SW 1271 (cell line): ENCODE measurements at places on chromosomes 1 and 21.

- no peak for DNase-seq
Observed at GRCh38 chr1:63758791-63759190, 15.0 kb upstream of the ROR1 start.

- no peak for DNase-seq
Observed at GRCh38 chr1:20093940-20094391, 24.0 kb downstream of the PLA2G5 start.

GRCh38 chr21:39016740-39017315 lies 166.4 kb downstream of the PSMG1 start:
- no peak for DNase-seq

DNA sequence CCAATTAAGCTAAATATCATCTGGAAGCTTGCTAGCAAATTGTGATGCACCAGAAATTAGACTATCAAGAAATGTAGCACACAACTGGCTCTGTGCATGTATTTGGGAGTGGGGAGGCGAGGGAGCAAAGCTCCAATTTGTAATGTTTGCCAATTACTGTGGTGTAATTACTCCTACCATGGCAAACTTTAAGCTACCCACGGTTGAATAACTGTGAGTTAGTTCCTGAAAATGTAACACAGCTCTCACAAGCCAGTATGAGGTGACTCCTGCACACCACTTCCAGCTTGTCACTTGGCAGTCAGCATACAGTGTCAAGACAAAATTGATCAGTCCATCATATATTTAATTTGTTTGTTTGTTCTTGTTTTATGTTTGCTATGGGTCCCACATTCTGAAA lies 141.2 kb downstream of the TM2D1 start:
- DNase-seq, result no peak

DNA sequence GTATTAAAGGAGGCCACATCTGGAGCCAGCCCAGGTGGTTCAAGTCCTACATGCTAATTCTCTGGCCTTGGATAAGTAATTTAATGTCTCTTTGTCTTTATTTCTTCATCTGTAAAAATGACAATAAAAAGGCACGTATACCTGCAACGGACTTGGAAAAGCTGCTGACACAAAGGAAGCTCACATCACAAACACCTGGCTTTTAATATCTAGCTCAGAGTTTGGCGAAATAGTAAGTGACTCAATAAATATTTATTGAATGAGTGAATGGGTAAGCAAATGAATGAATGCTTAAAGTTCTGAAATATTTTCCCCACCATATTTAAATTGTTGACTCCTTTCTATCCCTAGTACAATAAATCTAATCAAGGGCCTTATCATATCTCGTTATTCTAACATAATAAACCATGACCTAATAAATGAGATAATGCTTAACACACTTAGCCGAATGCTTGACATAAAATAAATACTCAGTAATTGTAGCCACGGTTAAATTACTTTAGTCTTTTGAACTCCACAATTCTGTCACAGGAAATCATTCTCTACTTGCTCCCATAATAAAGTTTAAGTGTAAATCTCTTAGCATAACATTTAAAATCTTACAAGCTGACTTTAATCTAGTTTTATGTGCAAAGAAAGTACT lies 74.7 kb upstream of the PALMD start:
- no peak for DNase-seq

- no peak for DNase-seq
Observed at GRCh38 chr1:61754545-61754944, 12.3 kb downstream of the PATJ start.

GRCh38 chr1:227323967-227324268 lies 5.6 kb upstream of the CDC42BPA start:
- DNase-seq, result no peak

GRCh38 chr1:194114288-194114687 lies 927.9 kb upstream of the B3GALT2 start:
- no peak for DNase-seq

DNA sequence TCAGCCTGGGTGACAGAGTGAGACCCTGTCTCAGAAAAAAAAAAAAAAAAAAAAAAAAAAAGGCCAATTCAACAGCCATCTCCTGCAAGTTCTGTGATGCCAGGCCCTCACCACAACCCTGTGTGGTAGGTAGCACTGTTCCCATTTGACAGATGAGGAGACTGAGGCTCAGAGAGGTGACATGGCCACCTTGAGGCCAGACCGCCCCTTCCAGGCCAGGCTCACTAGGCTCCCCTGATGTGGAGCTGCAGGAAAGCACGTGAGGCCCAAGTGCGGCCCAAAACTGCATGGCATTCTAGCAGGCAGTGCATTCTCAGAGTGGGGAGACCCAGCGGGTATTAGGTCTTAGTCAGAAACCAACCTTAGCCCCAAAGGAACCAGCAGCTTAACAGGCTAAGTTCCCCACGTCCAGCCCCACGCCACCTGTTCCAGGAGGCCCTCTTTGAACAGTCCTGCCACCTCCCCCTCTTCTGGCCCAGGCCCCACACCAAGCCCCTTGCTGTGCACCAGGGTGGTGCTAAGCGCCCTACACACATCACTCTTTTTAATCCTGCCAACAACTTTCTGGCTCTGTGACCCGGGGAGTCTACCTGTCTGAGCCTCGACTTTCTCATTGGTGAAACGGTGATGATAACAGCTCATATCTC lies 11.7 kb upstream of the ECE1 start:
- no peak for DNase-seq

GRCh38 chr1:33473900-33474299 lies 1.5 kb downstream of the ZSCAN20 start:
- no peak for DNase-seq
